HFFc6 (cell line): ENCODE measurements at places on chromosomes 3 and 15. TPM values are rescaled to one million over a fixed set of nuclear protein-coding genes. Genes with fewer than 3 reads are reported as not detected.

The DNASE1L3 gene
- not detected in 3 replicates for total RNA-seq

The CCDC50 gene
- 89.1 and 124 TPM in 2 replicates for total RNA-seq

DNA sequence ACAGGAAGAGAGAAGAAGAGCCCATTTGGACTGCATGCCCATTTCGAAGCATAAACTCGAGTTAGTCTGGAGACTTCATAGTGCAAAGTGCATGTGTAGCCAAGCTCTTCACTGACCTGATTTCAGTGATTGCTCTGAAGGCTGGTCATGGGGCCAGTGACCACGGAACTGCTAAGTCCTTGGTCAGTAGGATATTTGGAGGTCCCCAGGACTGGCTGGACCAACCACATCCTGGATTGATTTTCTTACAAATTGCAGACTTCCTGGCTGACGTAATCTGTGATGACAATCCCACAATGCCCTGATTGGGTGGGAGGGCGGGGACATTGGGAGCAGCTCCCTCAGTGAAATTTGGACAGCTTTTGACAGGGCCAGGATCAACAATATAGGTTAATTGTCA, 233.4 kb downstream of the CACNA2D3 start:
- DNase-seq = no peak

GRCh38 chr15:26665957-26666791, 106.7 kb downstream of the GABRB3 start:
- no peak for DNase-seq
